ENCODE measurements at places on chromosomes 12 and 14. TPM values are rescaled to one million over a fixed set of nuclear protein-coding genes. Genes with fewer than 3 reads are reported as not detected.

DNA sequence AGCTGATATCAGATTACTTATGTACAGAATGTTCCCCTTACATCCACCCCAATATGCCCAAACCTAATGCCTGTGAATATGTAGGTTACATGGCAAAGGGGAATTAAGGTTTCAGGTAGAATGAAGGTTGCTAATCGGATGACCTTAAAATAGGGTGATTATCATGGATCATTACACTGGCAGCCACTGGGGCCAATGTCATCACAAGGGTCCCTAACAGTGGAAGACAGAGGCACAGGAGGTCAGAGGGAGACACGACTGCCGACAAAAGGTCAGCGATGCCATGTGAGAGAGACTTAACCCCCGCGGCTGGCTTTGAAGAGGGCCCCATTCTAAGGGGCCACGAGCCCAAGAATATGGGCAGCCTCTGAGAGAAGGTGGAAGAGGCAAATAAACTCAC lies 106.8 kb upstream of the EVL start:
- no peak for DNase-seq

- DNase-seq, result no peak
These were observed 88.7 kb downstream of the ACADS start for GRCh38 chr12:120814203-120814902.

- no peak for DNase-seq
These were observed 23.1 kb downstream of the NUP37 start for GRCh38 chr12:102096855-102097254.

GRCh38 chr14:34668111-34668510 lies 38.2 kb upstream of the SNX6 start:
- no peak for DNase-seq

DNA sequence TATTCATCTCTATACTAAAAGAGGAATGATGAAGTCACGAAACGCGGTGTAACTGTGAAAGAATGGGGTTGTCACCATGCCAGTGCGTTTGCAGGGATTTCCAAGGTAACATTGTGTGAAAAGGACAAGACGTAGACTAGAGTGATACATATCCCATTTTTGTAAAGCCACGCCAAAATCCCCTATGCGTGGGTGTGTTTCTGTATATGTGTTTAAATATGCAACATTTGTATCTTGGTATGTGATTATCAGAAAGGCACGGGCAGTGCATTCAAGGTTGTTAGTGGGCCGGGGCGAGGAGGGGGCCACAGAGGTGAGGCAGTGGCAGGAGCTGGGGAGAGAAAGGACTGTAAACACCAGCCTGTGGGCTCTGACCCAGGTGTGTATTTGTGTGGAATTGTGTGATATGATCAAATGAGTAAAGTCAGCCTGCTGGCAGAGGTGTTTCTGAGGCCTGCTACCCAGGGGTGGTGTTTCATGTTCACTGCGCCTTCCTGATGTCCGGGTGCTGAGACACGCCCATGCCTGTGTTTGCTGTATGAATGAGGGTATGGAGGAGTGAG lies 137.8 kb downstream of the ADGRD1 start:
- no peak for DNase-seq

- no peak for DNase-seq
These were observed 10.8 kb downstream of the SNRNP35 start for GRCh38 chr12:123468786-123469185.

DNA sequence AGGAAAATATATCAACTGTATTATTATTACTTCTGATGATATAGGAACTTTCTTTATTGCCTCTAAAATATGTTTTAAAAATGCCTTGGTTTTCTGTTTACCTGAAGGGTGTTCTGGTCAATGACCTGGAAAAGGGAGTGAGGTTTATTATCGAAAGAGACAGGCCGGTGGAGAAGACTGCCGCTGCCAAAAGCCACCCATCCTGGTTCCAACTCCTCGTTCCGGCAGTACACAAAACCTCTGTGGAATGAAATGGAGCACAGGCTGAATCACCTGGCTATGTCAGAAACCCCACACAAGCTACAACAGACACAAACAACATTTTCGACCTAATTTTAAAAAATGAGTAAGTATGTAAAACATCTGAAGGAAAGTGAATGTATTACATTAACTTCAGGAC lies 73.6 kb downstream of the HECTD4 start:
- DNase-seq, result no peak

GRCh38 chr12:93425736-93426411 lies 15.9 kb downstream of the UBE2N start:
- no peak for DNase-seq

- DNase-seq, result no peak
These were observed 261.5 kb downstream of the SOX5 start for GRCh38 chr12:23687947-23688346.

GRCh38 chr14:68819260-68819691 lies 26.4 kb upstream of the ZFP36L1 start:
- DNase-seq, result no peak

GRCh38 chr14:102525219-102525928 lies 15.8 kb upstream of the ANKRD9 start:
- DNase-seq, result no peak

DNA sequence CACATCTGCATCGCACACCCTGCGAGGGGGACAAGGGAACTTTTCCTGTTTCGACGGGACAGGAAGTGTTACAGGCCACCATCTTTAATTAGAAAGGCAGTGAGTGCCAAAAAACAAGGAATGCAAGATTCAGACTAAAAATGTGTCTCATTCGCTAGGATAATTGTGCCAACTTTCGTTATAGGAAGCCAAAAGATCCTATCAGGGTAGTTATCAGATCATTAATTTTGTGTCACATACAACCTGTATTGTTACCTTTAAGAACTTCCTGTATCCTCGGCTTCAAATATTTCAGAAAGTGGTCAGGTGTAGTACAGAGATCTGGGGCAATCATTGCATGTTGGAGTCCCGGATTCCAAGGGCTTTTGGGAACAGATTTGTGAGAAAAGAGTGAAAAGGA lies 19.2 kb upstream of the MGP start:
- no peak for DNase-seq

DNA sequence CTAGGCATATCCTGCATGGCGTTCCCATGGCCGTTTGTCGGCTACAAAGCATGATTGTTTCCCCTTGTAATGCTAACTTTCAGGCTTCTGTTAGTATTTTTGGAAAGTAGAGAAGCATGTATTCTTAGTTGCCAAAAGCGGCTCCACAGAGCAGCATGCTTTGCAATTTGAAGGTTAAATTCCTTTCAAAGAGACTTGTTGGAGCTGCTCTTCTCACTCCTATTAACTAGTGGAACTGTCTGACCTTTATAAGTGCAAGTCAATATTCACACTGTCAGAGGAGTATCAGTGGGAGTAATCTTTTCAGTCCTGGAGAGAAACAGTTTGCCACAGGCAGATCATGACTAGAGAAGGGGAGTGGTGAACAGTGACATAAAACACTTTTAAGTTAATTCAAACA lies 656.1 kb upstream of the NOVA1 start:
- DNase-seq, result no peak

GRCh38 chr12:1810201-1810930 lies 10.0 kb upstream of the LRTM2 start:
- no peak for DNase-seq

DNA sequence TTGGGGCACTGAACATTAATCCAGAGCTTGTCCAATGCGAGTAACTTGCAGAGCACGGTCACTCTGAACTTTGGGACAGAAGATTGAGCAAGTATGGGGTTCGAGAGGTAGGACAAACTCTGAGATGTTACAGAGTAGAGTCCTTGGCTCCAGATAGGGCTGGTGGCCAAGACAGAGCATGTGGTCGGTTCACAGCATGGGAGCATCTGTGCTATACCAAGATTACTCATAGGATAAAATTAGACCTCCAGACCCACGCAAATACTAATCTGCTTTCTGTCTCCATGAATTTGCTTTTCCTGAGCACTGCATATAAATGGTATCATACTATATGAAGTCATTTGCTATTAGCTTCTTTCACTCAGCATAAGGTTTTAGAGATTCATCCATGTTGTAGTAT lies 93.4 kb upstream of the TBX5 start:
- DNase-seq, result no peak

- DNase-seq, result no peak
These were observed 1.1 kb downstream of the INHBE start for GRCh38 chr12:57456145-57456700.

GRCh38 chr14:88352698-88353097 lies 29.6 kb upstream of the KCNK10 start:
- DNase-seq, result no peak

DNA sequence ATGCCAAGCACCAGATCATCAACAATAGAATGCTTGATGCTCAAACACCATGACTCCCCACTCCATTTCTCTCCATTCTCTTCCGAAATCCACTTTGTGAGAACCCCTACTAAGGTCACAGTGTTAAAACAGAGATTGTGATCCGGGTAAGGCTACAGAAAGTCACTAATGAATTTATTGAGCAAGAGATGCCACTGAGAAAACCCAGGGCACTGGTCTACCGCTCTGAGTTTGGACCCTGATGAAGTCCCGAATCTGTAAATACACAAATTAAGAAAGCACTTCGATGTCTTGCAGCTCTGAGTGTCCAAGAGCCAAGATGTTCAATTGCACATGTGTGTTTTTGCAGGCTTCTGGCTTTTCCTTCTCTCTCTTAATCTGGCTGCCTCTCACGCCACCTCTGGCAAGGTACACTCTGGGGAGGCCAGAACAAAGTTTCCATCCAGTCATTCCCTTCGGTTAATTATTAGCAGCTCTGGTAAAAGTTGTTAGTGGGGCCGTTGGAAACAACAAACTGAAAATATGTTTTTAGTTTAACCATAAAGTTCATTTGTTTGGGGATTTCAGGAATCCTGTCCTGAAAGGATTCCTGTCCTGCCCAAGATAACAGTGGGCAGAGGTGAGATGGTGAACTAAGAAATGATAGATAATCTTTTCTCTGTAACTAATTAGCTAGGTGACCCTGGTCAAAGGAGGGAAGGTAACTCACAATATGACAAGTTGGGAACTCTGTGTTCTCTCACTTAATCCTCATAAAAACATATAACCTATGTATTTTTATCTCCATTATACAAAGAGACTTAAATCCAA lies 75.4 kb downstream of the BTG1 start:
- no peak for DNase-seq

KCNC2 gene
- total RNA-seq, result not detected

KRT74 gene
- total RNA-seq, result 28.3 TPM

ZDHHC22 gene
- total RNA-seq, result not detected

TGFB3 gene
- total RNA-seq, result 4.3 TPM

LBHD2 gene
- not detected for total RNA-seq

SPX gene
- total RNA-seq, result not detected

UBE2N gene
- 58.1 TPM for total RNA-seq

PRPH gene
- total RNA-seq, result not detected

NOPCHAP1 gene
- total RNA-seq, result 8.4 TPM

CPM gene
- 120 TPM for total RNA-seq

Data from suprapubic skin (tissue), 4 donors.